ENCODE measurements at places on chromosomes 7 and 10. TPM values are rescaled to one million over a fixed set of nuclear protein-coding genes. Genes with fewer than 3 reads are reported as not detected.
A peak's percentile ranks its signal among the peaks of the same experiment; 100 is the strongest.

- DNase-seq = no peak
Observed at GRCh38 chr7:42189535-42189934, 47.5 kb downstream of the GLI3 start.

GRCh38 chr10:67438605-67439304 is 257.2 kb downstream of the CTNNA3 start:
- DNase-seq = no peak

GRCh38 chr7:21763818-21764217 is 181.9 kb downstream of the CDCA7L start:
- DNase-seq = no peak

- DNase-seq = peak; percentile 75
Observed at GRCh38 chr10:114042895-114043531, 653 bp upstream of the ADRB1 start.

- DNase-seq = peak; percentile 82
Observed at GRCh38 chr7:152759949-152760853, 649 bp downstream of the ACTR3B start.

ACHE gene
- polyA plus RNA-seq = 1.0 TPM

GRCh38 chr7:149887311-149887710 is 13.5 kb downstream of the ATP6V0E2 start:
- DNase-seq = peak; percentile 15

GRCh38 chr10:299969-300368 is 164.7 kb downstream of the ZMYND11 start:
- DNase-seq = no peak

SDK1 gene
- polyA plus RNA-seq = 1.9 TPM

GRCh38 chr7:103074519-103075336 is at the start of the genes ARMC10 and FBXL13:
TSS of gene ARMC10 (plus strand) at chr7:103075140. CDS start at chr7:103075273, 133 bp downstream.
TSS of gene FBXL13 (minus strand) at chr7:103074796.
- peak; percentile 95 for DNase-seq

DNA sequence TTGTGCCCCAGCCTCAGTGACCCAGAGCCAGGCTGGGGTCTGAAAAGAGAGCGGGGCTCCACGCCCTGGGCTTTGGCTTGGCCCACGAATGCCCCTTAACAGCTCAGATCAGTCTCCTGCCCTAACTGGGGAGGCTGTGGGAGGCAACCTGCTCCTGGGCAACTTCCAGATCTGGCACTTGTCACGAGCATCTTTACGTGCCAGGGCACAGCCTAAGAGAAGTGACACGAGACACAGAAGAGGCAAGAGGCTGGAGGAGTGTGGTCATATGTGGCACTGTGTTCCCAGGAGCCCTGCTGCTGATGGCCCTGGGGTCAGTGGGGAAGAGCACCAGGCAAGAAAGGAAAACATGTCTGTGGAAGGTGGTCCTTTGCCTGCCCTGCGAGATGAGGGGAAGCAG is 97.8 kb upstream of the BTBD16 start:
- no peak for DNase-seq

- DNase-seq = peak; percentile 88
Observed at GRCh38 chr7:74289659-74290552, 699 bp downstream of the CLIP2 start.

- no peak for DNase-seq
Observed at GRCh38 chr7:42432644-42433043, 195.6 kb upstream of the GLI3 start.

DNA sequence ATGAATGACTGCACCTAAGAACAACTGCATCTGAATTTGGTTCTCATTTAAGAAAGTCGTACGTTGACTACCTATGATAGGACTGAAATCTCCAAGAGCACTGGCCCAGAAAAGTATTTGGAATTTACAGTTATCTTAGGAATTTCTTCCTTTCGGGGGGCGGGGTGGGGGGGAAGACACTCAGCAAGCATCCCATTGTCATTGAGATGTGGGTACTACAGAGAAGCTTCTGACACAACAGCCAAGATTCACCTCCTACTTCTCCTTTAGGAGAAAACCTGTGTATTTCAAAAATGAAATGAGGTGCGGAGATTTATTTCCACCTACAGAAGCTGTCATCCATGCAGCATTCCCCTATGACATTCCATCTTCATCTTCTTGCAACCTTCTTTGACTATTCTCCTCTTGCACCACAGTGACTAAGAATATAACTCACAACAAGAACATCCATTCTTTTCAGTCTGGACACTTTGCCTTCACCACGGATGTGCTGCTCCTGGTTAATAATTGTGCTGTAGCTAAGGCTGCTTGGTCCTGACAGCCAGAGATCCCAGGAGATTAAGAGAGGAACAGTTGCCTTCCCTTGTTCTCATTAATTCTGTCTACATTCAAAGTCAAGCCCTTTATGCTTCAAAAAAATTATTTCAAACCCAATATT is 98.4 kb upstream of the FRMD4A start:
- no peak for DNase-seq

- no peak for DNase-seq
Observed at GRCh38 chr7:29328045-29328444, 133.5 kb downstream of the CHN2 start.

GRCh38 chr7:39746103-39746819 is 122.9 kb downstream of the RALA start:
- DNase-seq = peak; percentile 88

DNA sequence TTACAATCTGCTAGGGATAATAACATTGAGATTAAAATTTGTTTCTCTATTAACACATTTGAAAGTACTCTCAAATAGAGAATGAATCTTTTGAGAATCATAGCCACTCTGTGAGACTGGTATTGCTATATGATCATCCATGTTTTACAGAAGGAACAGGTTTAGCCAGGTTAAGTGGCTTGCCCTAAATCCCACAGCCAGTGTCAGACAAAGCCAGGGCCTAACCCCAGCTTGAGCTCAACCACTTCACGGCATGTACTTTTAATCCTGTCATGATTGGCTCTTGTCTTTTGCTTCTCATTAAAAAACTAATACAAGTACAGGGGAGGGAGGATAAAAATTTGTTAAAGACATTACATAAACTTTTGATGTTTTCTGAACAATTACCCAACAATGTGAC is 3.8 kb upstream of the ZNRF2 start:
- no peak for DNase-seq

- DNase-seq = no peak
Observed at GRCh38 chr7:109246330-109247077, 676.8 kb downstream of the DNAJB9 start.

C7orf33 gene
- polyA plus RNA-seq = not detected

PNLIP gene
- polyA plus RNA-seq = 1.3 TPM

DNA sequence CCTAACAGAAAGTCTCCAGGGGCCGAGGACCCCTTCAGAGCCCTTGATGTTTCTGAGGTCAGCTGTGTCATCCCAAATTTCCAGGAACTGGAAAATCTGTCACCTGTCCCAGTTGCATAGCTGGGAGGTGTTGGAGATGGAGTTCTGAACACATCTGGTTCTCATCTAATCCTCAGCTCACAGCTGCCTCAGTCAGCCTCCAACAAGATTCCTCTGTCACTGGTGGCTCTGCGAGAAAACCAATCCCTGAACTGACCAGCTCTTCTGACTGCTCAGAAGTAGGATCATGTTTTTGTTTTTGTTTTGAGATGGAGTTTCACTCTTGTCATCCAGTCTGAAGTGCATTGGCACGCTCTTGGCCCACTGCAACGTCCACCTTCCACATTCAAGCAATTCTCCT is 37.6 kb upstream of the MYL10 start:
- DNase-seq = no peak

HTR5A gene
- not detected for polyA plus RNA-seq
